CD4-positive, alpha-beta T cell (primary cell): ENCODE measurements at places on chromosomes 16 and 17. TPM values are rescaled to one million over a fixed set of nuclear protein-coding genes. Genes with fewer than 3 reads are reported as not detected.

AOC3 gene
- 1.0 TPM for total RNA-seq

CD300E gene
- total RNA-seq, result 0.98 TPM

MT1B gene
- not detected for total RNA-seq

GRCh38 chr17:40021451-40021971 is 6.3 kb downstream of the CSF3 start:
- peaks cover 16% of the 10 kb centered on the region for H3K4me1 ChIP-seq
- DNase-seq, result no peak
- H3K4me3 ChIP-seq, result no peak overlapping the region
- no peak overlapping the region for H3K27ac ChIP-seq
- no peaks in the 10 kb centered on the region for H3K27me3 ChIP-seq

- no peaks in the 10 kb centered on the region for H3K27me3 ChIP-seq
- DNase-seq, result no peak
- H3K4me3 ChIP-seq, result no peak overlapping the region
- H3K27ac ChIP-seq, result no peak overlapping the region
- H3K36me3 ChIP-seq, result peaks cover 41% of the 10 kb centered on the region
These were observed 41.0 kb downstream of the STAT3 start for GRCh38 chr17:42347198-42347597.
